ENCODE measurements at places on chromosomes 6 and 20.

DNA sequence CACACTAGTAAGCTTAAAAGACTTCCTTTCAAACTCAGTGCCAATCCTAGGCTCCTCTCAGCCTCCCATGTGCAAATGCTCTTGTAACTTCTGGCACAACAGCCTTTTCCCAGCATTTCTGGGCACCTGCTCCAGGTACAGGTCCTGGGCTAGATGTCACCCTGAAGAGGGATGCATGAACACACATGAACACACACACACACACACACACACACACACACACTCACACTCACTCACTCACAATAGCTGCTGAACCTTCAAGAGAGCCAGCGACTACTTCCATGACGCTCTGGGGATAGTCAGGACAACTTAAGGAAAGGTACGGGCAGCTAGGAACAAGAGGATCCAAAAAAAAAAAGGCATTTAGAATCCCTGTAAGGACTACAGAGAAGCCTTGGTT lies 122.8 kb downstream of the INSM1 start:
- DNase-seq: no peak

DNA sequence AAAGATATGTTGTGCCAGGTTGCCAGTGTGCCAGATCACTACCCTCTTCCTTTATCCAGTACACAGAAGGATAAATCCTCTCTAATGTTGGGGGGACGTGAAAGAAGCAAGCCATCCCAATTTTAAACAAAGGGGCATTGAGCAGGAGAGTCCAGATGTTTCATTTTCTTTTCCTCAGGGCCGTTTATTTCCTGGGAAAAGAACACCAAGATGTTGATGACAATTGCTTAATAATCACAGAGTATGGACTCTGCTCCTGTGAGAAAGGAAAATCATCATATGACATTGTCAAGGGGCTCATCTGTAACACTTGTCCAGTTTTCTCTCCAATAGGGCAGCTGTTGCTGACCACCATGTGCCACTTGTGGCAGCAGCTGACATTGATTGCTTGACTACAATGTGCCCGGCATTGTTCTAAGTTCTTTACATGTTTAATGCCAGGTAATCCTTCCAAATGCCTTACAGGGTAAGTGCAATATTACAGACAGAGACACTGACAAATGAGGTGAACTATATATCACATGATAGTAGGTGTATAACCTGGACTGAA lies 161.4 kb downstream of the CD109 start:
- no peak for DNase-seq

- DNase-seq: no peak
Measured at GRCh38 chr20:1150218-1150617, 31.8 kb downstream of the PSMF1 start.

DNA sequence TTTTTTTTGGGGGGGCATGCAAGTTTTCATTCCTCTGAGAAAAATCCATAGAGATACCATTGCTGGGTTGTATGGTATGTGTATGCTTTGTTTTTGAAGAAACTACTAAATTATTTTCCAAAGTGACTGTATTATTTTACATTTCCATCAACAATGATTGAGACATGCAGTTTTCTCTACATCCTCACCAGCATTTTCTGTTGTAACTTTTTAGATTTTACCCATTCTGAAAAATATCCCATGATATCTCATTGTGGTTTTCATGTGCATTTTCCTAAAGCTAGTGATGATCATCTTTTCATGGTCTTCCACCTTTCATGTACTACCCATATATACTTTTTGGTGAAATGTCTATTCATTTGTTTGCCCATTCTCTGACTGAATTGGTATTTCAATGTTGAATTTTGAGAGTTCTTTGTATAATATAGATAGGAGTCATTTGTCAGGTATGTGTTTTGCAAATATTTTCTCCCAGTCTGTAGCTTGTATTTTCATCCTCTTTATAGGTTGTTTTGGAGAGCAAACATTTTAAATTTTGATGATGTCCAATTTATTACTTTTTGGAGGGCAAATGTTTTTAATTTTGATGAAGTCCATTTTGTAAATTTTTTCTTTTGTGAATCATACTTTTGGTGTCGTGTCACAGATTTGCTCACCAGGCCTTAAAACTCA lies 827.5 kb upstream of the CITED2 start:
- no peak for DNase-seq

DNA sequence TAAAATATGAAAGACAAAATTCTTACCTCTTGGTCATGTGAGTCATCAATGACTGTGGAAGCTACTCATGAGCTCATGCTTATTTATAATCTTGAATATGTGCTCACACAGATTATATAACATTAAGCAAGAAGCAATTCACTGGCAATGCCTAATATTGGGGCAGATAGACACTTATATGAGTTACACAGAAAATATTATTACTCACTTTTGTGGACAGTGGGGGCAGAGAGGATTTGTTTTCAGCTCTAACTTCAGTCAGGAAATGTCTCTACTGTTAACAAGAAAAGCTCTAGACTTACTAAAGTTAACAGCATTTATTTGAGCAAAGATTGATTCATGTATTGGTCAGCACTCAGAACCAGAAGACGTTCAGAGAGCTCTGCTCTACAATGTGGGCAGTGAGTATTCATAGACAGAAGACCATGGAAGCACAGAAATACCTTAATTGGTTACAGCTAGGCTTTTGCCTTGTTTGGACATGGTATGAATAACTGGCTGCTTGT lies 85.8 kb upstream of the AHI1 start:
- no peak for DNase-seq

GRCh38 chr6:35500782-35501181 lies 3.9 kb upstream of the TEAD3 start:
- no peak for DNase-seq

DNA sequence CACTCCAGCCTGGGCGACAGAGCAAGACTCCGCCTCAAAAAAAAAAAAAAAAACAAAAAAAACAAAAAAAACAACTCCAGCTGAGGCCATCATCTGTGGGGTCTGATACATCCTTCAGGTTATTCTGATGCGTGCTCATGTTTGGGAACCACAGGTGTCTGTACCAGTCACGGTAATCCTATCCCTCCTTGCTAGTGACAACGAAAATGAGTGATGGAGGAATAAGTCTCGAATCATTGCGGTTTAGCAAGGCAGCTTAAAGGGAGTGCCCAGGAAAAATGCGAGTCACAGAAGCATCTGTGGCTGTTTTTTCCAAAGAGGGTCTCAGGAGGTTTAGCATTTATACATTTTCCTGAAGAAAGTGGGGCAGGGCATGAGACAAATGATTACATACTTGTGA lies 48.8 kb downstream of the MCUR1 start:
- no peak for DNase-seq

- no peak for DNase-seq
Measured at GRCh38 chr20:25072226-25072811, 9.6 kb downstream of the VSX1 start.

DNA sequence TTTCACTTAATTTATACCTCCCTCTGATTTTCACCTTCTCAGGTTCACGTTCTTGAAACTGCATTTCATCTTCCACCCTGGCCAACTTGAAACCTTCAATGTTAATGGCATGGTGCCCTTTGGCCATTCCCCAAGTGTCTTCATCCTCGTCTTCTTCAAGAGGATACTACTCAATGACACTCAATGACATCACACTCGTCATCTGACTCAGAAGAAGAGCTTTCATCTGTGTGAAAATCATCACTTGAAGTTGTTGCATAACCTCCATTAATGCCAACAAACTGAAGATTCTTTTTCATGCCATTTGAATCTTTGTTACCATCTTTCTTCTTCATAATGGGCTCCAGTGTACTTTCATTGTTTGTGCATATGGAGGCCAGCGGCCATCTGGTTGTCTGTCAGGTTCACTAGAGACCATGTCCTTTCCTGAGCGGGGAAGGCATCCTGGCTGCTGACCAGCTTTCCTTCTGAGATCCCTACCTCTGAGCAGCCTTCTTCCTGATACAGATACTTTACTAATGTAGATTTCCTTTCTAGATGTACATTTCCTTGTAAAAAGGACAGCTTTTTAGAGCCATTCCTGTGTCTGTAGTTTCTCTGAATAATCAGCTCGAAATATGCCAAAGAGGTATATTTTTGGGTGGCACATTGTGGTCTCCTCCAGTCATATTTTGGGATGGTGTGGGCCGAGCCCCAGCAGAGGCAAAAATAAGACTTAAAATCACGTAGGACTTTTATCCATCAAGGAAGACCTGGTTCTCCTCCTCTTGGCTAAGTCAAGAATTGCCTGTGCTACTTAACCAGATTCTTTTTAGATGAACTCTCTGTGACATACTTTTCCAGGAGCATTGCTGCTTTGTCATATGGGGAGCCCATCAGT lies 21.3 kb downstream of the TRMT6 start:
- DNase-seq: no peak

GRCh38 chr6:155264693-155265320 lies 994 bp downstream of the CLDN20 start:
- DNase-seq: no peak

DNA sequence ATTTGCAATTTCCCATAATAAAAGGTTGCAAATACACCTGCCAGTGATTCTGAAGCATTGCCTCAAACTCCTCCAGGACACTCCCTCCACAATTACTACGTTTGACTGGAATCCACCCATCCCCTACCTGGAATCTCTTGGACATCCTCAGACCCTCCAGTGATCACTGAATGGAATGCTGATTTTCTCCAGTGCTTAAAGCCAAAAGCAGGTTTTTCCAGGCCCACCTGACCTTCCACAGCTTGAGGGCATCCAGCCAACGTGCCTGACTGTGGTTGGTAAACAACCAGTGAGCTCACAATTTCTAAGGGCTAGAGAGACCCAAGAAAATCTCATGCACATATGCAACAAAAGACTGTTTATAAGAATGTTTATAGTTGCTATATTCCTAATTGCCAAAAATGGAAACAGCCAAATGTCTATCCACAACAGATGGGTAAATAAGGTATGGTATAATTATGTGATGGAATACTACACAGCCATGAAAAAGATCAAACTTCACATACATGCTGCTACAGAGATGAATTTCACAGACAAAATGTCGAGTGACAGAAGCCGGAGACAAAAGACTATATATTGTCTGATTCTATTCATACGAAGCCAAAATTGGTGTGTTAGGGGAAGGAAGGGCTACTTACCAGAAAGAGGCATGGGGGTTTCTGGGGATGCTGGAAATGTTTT lies 147.1 kb upstream of the RREB1 start:
- no peak for DNase-seq

- DNase-seq: no peak
Measured at GRCh38 chr6:109944448-109944847, 33.7 kb upstream of the GPR6 start.

GRCh38 chr20:19981031-19981451 lies 36.1 kb upstream of the NAA20 start:
- no peak for DNase-seq

DNA sequence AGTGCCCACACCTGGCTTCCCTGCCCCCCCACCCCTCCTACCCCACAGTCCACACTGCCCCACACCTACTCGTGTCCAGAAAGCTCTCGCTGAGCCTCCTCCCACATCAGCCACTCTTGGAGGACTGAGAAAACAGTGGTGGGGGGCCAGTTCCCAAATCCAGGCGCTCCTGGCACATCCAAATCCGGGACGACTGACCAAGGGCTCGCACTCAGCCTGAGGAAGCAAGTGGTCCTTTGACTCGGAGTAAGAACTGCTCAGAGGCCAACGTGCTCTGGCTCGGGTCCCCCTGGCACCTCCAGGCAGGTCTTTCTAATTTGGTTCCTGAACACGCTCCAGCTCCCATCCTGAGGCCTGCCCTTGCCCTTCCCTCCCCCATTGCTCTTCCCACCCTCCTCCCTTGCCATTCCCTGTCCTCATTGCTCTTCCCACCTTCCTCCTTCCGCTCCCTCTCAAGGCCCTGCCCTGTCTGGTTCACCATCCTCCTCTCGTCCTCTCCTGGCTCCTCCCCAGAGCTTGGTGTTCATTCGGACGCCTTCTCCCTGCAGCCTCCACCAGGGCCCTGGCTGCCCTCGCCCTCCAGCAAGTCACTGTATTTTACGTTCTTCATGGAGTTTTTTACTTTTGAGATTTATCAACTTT lies 83.6 kb downstream of the THBS2 start:
- no peak for DNase-seq

- no peak for DNase-seq
Measured at GRCh38 chr6:139961190-139961589, 586.7 kb upstream of the CITED2 start.

- DNase-seq: no peak
Measured at GRCh38 chr6:168574699-168575195, 133.8 kb downstream of the SMOC2 start.

GRCh38 chr20:48789781-48790472 lies 37.9 kb downstream of the PREX1 start:
- DNase-seq: no peak

GRCh38 chr6:75145211-75145610 lies 60.6 kb downstream of the COL12A1 start:
- no peak for DNase-seq

GRCh38 chr6:100865525-100865924 lies 15.6 kb downstream of the ASCC3 start:
- no peak for DNase-seq

DNA sequence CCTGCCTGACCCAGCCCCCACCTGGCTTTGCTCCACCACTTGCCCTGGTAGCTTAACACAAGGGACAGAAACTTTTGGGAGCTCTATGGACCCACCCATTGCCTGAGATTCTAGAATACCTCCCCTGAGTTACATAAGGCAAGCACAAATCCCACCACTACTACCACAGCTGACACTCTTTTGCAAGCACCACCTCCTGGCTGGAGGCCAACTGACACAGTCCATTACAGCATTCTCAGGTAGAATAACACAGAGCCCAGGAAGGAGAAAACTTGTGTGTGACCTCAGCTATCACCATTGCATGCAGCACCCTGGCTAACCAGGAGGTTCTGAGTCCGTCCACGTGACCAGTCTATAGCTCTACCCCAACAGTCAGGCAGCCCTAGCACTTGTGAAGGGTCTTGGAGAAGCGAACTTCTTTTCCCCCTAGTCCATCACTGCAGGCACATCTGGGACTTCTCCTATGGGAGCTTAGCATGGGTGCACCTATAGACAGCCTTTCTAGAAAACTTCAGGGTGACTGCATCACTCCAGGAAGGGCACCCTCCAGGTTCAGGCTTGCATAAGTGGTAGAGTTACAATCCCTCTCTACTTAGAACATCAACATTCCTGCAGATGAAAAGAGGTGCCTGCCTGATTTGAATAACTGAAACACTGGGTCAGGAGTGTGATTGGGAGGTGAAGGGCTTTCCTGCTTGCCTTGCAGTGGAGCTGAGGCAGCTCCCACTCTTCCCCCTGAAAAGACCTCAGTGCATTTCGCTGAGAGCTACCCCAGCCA lies 30.1 kb downstream of the CITED2 start:
- DNase-seq: no peak
